Upper lobe of right lung (tissue), 1 donor: ENCODE measurements at places on chromosomes 11 and 22.

DNA sequence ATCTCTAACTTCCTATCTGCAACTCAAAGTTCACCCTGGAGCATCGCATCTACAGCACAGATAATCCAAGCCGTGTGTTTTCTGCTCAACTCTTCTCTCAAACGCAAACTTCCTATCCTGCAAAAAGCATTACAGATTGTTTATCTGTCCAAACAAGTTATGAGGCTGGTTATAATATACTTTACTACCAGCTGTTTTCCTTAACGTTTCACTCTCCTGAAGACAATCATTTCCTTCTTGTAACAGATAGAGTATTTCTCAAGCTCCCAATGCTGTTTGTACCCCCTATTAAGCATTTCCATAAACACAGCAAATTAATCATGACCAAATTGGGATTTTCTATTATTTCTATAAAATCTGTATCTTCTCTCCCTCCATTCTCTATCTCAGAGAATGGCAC, 84.7 kb downstream of the SBF2 start:
- H3K36me3 ChIP-seq = no peaks in the 10 kb centered on the region
- H3K4me1 ChIP-seq = no peaks in the 10 kb centered on the region
- H3K27me3 ChIP-seq = no peaks in the 10 kb centered on the region
- no peak overlapping the region for H3K27ac ChIP-seq

DNA sequence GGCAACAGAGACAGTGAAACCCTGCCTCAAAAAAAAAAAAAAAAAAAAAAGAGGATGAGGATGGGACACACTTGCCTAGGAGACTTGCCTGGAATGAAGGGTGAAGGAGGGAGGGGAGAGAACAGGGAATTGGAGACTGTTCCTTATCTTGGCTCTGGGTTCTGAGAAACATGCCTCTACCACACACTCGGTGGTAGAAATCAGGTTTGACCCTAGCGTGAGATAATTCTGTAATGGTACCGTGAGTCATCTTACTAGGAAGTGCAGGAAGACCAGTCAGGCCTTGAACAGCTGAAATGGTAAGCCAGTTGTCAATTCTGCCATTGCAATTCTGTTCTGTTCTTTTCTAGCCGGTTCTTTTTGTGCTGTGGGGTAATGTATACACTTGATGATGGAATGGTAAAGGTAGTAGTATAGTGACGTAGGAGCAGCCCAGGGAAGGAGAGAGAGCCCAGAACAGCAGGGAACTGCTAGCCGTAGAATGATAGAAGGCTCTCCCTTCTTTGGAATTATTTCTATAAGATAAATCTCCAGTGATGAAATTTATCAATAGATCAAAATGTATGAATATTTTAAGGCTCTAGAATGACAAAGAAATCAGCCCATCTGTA, 3.9 kb upstream of the AMBRA1 start:
- no peak for DNase-seq
- no peak overlapping the region for H3K4me3 ChIP-seq
- no peaks in the 10 kb centered on the region for H3K36me3 ChIP-seq
- peaks cover 2% of the 10 kb centered on the region for H3K4me1 ChIP-seq
- H3K27me3 ChIP-seq = no peaks in the 10 kb centered on the region

DNA sequence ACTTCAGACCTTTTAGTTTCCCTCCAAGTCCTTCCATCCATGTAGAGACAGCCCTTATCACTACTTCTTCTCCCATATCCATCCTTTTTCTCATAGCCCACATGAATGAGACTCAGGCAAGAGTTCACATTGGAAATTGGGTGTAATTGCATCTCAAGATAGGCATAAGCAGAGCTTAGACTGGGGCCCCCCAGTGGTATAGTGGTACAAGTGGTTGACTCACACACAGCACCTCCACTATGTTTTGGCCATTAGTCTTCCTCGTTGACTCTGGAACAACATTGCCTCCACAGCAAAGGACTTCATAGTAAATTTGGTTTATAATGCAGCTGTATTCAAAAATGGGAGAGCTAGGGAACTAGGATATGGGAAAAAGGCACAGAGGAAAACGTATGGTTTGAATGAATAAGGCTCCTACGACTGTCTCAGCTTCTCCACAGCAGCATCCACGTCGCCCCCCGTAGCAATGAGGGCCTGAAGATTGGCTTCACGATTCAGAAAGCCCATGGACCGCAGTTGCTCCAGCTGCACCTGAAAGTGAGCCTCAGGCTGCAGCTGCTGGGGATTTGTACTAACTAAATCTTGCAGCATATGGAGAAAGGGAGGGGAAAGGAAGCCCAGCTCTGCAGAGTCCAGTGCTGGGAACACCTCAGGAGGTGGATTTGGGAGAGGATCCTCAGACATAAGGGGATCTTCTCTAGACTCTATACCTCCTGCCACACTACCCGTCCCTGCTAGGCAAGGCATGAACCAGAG, 2.4 kb downstream of the UBQLN3 start:
- no peaks in the 10 kb centered on the region for H3K4me1 ChIP-seq
- no peak for DNase-seq
- H3K27ac ChIP-seq = no peak overlapping the region
- H3K4me3 ChIP-seq = no peak overlapping the region
- no peaks in the 10 kb centered on the region for H3K36me3 ChIP-seq
- H3K27me3 ChIP-seq = no peaks in the 10 kb centered on the region

DNA sequence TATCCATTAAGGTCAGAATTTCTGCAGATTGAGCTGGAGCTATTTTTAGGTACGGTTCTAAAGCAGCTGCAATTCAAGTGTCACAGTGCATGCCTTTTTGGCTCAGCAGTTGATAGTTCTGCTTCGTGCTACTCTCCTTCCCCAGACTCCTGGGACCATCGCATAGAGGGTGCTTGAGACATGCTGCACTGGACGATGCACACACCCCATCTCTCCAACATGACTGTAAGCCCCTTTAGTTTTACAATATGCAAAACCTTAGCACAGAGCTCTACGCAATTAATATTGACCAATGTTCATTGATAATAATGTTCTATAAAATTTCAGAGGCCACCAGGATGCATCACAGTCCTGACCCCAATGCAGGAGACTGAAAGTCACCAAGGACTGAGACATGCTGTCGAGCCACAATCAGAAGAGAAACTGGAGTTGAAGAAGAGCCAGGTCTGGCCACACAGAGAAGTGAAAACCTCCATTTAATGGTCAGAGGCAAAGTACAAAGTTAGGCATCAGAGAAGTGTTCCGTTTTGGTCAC, 120.9 kb upstream of the ZC3H12C start:
- H3K4me1 ChIP-seq = peaks cover 15% of the 10 kb centered on the region
- no peak for DNase-seq
- H3K36me3 ChIP-seq = no peaks in the 10 kb centered on the region
- no peak overlapping the region for H3K4me3 ChIP-seq
- H3K27me3 ChIP-seq = no peaks in the 10 kb centered on the region
- H3K27ac ChIP-seq = no peak overlapping the region
